ENCODE measurements at places on chromosomes 6 and 20.
A peak's percentile ranks its signal among the peaks of the same experiment; 100 is the strongest.

GRCh38 chr6:157228426-157229131 is 94.7 kb downstream of the TMEM242 start:
- DNase-seq, result peak; percentile 97

- no peak for DNase-seq
These were observed 67.2 kb upstream of the TRAF3IP2 start for GRCh38 chr6:111672761-111673450.

DNA sequence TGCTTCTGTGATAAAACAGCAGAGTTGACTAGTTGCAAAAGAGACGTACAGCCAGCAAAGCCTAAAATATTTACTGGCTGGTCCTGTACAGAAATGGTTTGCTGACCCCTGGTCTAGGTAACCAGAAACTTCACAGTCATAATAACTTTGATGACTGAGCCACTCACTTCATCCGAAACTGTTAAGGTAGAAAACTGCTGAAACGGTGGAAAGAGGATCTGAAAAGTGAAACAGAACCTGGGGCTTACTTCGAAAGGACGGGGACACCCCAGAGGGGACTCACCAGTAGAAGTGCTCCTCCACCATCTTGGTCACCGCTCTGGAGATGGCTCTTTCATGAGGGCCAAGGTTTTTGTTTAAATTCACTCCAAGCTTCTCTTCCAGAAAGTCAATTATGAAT is 16.4 kb downstream of the FAXC start:
- no peak for DNase-seq

DNA sequence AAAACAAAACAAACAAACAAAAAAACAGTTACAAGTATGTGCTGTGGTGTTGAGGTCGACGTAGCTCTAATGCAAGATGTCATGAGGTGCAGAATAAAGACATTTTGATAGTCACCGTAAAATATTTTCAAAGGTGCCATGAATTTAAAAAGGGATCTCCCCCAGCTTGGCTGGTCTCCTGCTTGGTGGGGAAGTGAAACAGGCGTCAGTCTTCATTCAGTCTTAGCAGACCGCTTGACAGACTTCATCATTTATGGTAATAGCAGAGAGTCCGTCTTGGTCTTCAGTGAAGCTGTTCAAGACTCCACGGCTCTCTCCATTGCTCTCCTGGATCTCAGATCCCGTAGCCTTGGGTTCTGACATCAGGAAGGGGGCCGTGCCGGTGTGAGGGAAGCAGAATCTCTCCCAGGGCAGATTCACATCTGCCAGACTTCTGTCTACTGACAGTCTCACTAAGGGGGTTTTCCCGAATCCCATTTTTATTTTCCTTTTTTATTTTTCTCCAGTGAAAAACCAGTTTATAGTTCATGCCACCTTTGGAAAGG is 1.6 kb downstream of the SLC24A3 start:
- no peak for DNase-seq

- no peak for DNase-seq
These were observed 120.0 kb downstream of the SIM1 start for GRCh38 chr6:100344761-100345160.

DNA sequence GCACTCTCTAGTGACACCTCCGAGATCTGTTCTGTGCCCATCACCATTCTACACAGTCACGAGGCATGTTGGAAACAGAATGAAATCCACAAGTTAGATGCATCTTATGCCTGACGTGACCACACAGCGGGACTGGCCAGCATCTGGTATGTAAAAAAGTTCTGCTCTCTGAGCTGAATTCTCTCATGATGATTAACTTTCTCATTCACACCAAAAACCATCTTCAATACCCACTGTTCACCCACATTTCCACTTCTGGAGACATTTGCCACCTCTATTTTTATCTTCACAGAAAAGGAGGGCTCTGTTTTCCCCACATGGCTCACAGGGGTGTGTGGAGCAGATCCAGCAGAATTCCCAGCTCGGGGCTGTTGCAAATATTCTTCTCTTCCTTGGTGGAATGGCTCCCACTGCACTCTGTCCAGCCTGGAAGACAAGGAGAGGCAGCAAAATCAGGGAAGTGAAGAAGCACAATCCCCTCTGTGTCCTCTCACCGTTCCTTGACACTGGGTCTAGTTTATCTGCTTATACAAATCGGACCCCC is 303.4 kb downstream of the TAF4 start:
- no peak for DNase-seq

All from NCI-H345 (cell line).